ENCODE measurements at places on chromosomes 5 and 9. TPM values are rescaled to one million over a fixed set of nuclear protein-coding genes. Genes with fewer than 3 reads are reported as not detected.

Gene F2RL2
- 1.3 TPM for total RNA-seq

Gene ALDH7A1
- 32.9 TPM for total RNA-seq

Gene NR6A1
- total RNA-seq: 1.0 TPM

Gene CCL21
- total RNA-seq: not detected

Gene ANKRD18A
- not detected for total RNA-seq

Gene TAF11L5
- total RNA-seq: not detected

All from SJSA1 (cell line).